NCI-H526 treated with DMSO at 0.1 percent for 48 hours (cell line): ENCODE measurements at places on chromosomes 4 and X.

- DNase-seq, result no peak
These were observed 37.7 kb downstream of the ERVMER34-1 start for GRCh38 chr4:52713456-52713937.

DNA sequence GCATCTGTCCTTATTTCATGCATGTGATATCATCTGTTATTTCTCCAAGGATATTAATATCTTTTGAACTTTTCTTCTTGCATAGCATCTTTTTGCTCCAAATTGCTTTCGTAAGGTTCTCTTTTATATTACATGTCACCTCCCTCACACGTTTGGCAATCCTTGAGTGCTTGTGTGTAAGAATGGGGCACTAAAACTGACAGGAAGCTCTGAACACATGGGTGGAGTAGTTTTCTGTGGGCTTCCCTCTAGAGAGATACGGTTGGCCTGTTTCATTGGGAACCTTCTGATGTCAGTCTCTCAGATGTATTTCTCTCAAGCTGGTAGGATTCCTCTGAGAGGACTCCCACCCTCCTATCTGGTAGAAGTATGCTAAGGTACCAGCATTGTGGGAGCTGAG is 223.0 kb downstream of the MID1 start:
- DNase-seq, result no peak

GRCh38 chr4:38455092-38455862 is 208.7 kb upstream of the KLF3 start:
- no peak for DNase-seq

GRCh38 chr4:141348125-141348524 is 127.4 kb downstream of the ZNF330 start:
- no peak for DNase-seq

- no peak for DNase-seq
These were observed 1.6 kb downstream of the PI4K2B start for GRCh38 chr4:25235401-25235800.

GRCh38 chr4:25801594-25801993 is 61.2 kb downstream of the SEL1L3 start:
- DNase-seq, result no peak

GRCh38 chrX:114049063-114049462 is 534.8 kb upstream of the HTR2C start:
- no peak for DNase-seq

DNA sequence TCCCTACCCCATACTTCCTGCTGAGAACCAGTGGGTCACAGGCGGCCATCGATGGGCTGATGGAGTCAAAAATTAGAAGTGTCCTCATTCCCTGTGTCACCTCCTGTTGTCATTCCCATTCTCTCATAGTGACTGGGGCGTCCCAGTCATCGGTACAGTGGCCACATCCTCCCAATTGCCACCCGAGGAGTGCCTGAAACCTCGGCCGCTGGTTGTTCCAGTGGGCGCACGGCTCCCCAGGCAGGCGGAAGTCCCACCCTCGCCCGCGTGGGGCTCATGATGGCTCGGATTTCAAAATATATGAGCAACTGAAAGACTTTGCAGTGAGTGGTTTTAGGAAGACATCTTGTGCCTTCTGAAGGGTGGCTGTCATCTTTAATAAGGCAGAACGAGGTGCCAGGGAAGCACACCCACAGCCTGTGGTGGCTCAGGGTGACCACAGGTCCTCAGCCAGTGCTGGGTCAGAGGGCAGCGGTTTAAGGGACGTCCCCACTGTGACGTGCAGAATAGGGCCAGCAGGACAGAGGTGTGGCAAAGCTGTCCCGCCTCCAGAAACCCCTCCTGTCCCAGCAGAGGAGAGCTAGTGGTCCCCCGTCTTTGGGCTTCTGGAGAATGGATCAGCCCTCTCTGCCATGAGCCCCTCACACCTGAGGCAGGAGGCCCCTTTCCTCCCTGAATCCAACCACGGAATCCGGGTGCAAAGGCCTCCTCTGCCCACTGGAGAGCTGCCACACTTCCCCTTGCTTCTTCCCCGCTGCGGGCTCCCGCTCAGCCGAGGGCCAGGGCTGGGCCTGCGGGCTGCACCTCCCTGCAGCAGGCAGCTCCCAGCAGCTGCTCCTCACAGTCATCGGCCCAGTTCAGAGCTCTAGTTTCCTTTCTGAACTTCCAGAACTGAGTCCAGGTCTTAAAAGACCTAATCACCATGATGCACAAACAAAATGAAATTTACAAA is 90.4 kb downstream of the ABLIM2 start:
- no peak for DNase-seq

- no peak for DNase-seq
These were observed 346.7 kb upstream of the PPARGC1A start for GRCh38 chr4:24236532-24236931.

- DNase-seq, result no peak
These were observed 121.2 kb downstream of the TBCK start for GRCh38 chr4:106194801-106195200.

DNA sequence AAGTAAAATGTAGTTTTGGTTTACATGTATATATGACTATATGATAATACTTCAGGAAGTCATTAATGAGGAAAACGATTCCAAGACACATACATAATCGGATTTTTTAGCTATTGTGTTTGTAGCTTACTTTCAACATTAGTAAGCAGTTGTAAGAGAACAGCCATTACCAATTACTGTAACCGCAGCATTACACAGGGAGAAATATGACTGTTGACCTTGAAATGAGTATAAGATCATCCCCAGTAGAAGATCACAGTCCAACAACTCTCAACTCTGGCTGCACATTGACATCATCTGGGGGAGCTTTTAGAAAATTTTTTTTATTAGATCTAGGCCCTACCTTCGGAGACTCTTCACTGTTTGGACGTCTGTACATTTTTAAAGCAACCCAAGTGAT is 762.0 kb upstream of the MAGEB2 start:
- DNase-seq, result no peak

GRCh38 chr4:80412322-80412721 is 76.8 kb downstream of the CFAP299 start:
- no peak for DNase-seq

- no peak for DNase-seq
These were observed 20.2 kb downstream of the PDCL2 start for GRCh38 chr4:55571806-55572205.

- DNase-seq, result peak; percentile 25
These were observed 177.8 kb upstream of the ETNPPL start for GRCh38 chr4:108940634-108941033.

- DNase-seq, result no peak
These were observed 22.0 kb downstream of the RGS12 start for GRCh38 chr4:3314706-3315260.

DNA sequence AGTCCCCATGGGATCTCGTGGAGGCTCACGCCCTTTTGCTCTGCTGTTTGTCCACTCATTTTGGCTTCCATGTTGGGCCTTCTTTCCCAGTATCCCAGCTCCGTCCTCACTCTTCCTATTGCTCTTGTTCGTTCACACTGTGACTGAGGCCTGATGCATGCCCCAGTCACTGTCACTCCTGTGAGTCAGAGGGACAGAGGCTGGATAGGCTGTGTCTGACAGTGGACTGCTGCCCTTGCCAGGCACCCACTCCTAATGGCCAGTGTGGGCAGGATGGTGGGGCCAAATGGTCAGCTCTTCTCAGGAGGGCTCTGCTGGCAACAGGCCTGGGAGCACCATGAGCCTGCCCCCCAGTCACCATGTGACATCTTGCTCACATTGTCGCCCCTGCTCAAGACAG is 40.0 kb downstream of the HADH start:
- DNase-seq, result no peak

DNA sequence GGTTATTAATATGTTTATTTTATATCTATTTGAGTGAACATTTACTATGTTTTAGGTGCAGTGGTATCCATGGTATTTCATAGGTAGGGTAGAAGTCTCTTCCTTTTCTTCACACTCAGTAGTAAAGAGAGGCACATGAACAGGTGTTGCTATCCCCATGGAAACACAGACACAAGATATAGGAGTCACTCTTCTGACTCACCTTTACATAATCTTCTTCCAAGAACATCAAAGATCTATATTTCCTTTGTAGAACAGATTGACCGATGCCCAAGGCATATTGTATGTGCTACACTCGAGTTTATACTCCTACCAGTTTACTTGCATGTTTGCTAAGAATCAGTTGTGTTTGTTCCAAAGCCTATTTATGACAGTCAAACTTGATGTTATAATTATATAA is 1997.4 kb downstream of the C4orf33 start:
- DNase-seq, result no peak

DNA sequence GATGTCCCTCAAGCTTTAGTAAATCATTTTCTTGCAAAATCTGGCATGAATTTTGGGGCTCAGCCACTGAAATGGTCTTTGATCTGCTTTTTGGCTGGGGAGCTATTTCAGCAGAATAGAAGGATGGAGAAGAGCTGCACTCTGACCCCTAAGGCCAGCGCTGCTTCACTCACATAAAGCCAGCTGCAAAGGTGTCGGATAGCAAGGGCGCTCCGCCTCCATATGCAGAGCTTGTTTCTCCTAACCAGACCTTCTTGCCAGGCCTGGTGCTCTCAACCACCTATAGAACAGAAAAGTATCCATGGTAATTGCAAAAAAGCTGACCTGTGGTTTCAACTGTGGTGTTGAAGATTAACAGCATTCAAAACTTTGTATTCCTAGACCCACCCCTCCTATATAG is 24.1 kb upstream of the COQ2 start:
- no peak for DNase-seq

- no peak for DNase-seq
These were observed 34.5 kb downstream of the GALNTL6 start for GRCh38 chr4:171847751-171848150.

GRCh38 chrX:53268173-53268572 is 13.2 kb downstream of the IQSEC2 start:
- DNase-seq, result no peak

DNA sequence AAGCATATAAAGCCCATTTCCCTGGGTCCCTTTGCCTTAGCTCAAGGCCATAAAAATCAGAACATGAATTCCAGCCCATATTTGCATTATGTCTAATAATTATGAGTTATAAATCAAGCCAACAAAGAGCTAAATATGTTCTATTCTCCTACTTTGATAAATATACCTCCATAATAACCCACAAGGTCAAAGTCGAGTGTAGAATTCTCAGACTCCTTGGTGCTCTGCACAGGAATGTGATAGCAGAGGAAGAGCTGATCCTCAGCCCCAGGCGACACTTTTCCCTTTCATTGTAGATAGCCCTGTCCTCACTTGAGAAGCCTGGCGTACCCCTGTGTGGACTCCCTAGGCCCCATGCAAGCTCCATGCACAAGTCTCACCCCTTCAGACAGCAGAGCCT is 85.6 kb downstream of the CASP3 start:
- no peak for DNase-seq

GRCh38 chr4:113591982-113592381 is 169.6 kb downstream of the CAMK2D start:
- DNase-seq, result no peak

- DNase-seq, result no peak
These were observed 229.5 kb downstream of the STK32B start for GRCh38 chr4:5280828-5281227.

GRCh38 chr4:2252530-2253091 is 9.3 kb downstream of the MXD4 start:
- DNase-seq, result no peak

GRCh38 chr4:150577796-150578195 is 4.2 kb upstream of the MAB21L2 start:
- DNase-seq, result no peak

DNA sequence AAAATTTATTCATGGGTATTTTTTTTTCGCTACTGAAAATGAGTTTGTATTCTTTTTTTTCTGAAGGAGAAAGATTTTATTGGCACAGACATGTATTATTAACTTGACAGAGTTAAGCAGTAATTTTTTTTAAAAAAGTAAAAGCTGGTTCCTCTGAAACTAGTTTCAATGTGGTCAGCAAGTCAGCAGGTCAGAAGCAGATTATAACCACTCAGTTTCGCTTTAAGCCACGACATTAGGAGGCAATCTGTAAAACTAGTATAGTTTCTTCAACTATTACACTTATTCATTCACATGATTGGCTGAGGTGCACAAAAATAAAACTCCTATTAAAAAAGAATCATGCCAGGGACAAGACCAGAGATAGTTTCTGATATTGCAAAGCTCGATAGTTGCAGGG is 714.2 kb upstream of the PCDH7 start:
- DNase-seq, result no peak

DNA sequence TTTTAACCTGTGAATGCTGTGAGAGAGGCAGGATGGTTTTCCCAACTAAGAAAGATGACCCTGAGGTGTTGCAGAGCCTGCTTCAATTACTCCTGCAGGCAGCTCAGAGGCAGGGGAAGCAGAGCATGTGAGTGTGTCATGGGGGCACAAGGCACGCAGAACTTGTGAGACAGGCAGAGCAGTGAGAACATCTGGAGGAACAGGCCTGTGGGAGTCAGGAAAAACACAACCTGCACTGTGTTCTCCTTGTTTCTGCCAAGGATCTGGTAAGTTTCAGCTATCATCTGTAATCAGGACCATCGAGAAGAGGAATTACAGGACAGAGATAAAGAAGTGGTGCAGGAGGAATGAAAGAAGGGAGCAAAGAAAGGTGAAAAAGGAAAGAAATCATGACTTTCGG is 741.8 kb upstream of the INTU start:
- no peak for DNase-seq

DNA sequence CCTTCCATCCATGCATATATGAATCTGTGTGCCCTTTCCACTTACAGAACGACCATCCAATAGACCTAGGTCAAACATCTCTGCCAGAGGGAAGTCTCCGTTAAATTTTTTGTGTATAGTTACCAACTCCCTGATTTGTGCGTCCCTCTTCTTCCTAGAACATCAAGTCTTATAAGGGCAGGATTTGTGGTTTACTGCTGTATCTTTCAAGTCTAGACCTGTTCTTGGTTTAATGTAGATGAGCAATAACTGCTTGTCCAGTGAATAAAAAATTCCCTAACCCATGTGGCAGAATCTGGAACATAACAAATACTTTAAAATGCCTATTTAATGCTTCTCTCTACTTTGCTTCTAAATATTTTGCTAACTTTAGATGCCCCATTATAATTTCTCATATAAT is 988.8 kb downstream of the RAPGEF2 start:
- no peak for DNase-seq

DNA sequence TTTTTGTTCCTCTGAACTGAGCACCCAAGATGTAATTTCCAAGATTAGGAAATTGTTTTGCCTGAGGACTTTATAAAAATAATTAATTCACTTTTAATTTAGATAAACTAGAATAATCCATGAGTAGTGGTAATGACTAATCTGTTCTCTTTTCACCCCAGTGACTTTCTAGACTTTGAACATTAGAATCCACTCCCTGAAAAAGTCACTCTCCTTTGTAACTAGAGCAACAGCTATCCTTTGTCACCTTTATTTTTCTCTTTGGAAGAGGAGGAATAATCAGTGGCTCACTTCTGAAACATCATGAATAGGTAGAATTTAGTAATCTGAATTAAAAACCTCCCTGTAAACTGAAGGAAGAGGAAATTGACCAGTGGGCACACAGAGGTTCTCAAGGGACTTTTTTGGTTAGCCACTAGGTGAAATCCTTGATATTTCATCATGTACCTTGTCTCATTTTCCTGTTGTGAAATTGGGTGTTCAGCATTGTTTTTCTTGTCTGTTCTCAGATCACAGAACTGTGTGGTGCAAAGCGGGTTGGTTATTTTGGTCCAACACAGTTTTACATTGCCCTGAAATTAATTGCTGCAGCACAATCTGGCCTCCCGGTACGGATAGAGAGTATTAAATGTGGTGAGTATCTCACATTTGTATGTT is 59.4 kb downstream of the REPS2 start:
- no peak for DNase-seq

GRCh38 chr4:14726877-14727361 is 275.4 kb upstream of the CPEB2 start:
- DNase-seq, result no peak

- DNase-seq, result no peak
These were observed 1.8 kb downstream of the CCDC22 start for GRCh38 chrX:49237060-49237459.

GRCh38 chr4:25424539-25425228 is 47.6 kb downstream of the ANAPC4 start:
- no peak for DNase-seq
